ENCODE measurements at places on chromosomes 4 and X. TPM values are rescaled to one million over a fixed set of nuclear protein-coding genes. Genes with fewer than 3 reads are reported as not detected.

Gene DSPP
- total RNA-seq = not detected

Gene TRAM1L1
- not detected for total RNA-seq

Gene EGFL6
- not detected for total RNA-seq

Gene C4orf54
- not detected for total RNA-seq

Gene CXCL11
- total RNA-seq = not detected

Gene ARHGEF9
- total RNA-seq = 15.2 TPM

Gene ADH1B
- total RNA-seq = not detected

Gene WDR44
- 18.0 TPM for total RNA-seq

Gene STOX2
- not detected for total RNA-seq

Gene MAGEA4
- not detected for total RNA-seq

Gene TEX11
- not detected for total RNA-seq

Gene MUC7
- not detected for total RNA-seq

Gene FGFBP2
- total RNA-seq = 0.50 TPM

Gene RRH
- not detected for total RNA-seq

Gene CT45A5
- not detected for total RNA-seq

Gene HGFAC
- total RNA-seq = not detected

Gene MGAT4D
- not detected for total RNA-seq

Gene MAGED4B
- 5.5 TPM for total RNA-seq

Gene HSFX3
- total RNA-seq = not detected

Gene KLHL13
- 0.20 TPM for total RNA-seq

Gene SYNPO2
- total RNA-seq = 0.37 TPM

Gene SSX5
- not detected for total RNA-seq

Gene PPP2R2C
- total RNA-seq = not detected

Gene EPHA5
- not detected for total RNA-seq

Gene F8A2
- total RNA-seq = not detected

Gene PABPC5
- not detected for total RNA-seq

Gene SATL1
- total RNA-seq = not detected
